NCI-H510A (cell line): ENCODE measurements at places on chromosomes 13 and 19.

DNA sequence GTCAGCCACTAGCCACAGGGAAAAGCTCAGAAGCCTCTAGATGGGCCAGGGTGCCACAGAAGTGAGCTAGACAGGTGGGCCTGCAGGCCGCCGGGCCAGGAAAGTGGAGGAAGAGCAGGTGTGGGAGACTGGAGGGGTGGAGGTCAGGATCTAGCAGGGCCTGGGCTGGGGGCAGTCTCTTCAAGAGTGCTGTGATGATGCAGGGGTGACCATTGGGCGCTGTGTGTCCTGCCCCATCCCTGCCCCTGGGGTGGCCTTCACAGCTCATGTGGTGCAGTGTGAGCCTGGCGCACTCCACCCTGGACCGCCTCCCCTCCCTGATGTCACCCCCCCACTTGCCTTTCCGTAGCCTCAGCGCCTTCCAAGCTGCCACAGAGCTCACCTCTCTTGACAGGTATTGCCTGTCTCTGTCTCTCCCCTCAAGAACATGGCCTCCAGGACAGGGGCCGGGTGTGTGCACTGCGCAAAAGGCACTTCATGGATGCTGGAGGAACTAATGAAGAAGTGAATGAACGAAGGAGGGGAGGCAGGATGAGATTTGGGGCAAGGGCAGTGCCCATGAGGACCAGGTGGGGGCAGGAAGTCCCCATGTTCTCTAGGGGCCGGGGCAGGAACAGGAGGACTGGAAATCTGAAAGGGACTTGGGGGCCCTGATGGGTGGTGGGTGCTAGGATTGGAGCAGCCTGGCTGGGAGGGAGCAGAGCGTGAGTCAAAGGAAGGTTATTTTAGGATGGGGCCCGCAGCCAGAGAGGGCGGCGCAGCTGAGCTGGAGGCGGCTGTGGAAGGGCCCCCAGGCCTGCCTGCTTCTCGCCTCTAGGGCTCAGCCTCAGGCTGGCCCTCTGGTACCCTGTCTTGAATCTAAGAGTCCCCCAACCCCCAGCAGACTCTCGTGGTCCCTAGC lies 6.6 kb downstream of the SSBP4 start:
- no peak for DNase-seq

GRCh38 chr19:52936151-52936953 lies 13.1 kb upstream of the ZNF888 start:
- DNase-seq: no peak

DNA sequence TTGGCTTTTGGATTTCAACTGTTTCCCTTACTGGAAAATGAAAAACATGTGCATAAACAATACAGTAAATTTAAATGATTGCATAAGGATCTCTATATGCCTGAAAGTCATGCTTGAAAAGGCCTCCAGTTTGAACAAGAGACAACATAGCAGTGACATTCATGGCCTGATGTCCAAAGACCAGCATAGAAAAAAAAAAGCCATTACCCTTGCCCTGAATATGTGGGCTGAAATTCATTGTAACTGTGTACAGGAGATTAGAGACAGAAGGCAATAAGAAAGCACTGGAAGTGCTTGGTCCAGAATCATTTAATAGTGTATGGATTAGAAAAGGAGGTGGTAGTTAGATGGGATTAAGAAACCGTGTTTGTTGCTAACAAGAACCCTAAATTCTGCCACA lies 15.4 kb downstream of the MIR17HG start:
- no peak for DNase-seq

GRCh38 chr13:102318233-102318632 lies 83.6 kb downstream of the FGF14 start:
- no peak for DNase-seq

DNA sequence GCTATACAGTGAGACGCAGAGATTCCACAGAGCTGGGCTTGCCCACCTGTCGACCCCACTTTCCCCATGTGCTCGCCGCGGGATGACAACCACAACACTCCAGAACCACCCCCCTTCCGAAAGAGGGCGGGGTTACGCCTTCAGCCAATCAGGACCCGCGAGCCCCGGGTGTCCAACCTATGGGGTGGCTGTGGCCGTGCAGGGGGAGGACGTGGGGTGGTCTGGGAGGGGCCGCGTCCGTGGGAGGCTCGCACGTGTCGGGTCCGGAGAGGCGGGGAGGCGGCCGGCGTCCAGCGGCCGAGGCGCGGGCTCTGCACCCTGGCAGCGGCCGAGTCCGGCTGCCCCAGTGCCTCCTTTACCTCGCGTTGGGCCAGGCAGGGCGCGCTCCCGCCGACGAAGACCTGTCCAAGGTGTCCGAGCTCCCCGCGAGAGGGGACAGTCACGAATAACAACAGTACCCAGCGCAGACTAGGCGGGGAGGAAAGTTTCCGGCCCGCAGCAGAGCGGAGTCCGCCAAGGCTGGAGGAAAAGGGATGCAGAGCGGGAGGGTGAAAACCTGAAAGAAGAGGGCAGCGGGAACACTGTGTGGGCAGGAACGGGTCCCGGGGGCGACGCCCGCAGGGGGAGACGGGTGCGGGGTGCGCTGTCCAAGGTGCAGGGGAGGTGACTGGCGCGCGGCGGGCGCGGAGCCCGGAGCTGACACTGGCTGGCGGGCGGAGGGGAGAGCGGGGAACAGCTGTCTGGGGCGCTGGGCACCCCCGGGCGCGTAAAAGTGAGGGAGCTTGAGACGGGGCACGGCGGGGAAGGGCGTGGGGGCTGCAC lies 911 bp downstream of the ENOX1 start:
- no peak for DNase-seq

GRCh38 chr13:39044536-39044935 lies 6.3 kb downstream of the NHLRC3 start:
- DNase-seq: no peak

GRCh38 chr19:9078651-9079050 lies 8.2 kb upstream of the OR1M1 start:
- DNase-seq: no peak

DNA sequence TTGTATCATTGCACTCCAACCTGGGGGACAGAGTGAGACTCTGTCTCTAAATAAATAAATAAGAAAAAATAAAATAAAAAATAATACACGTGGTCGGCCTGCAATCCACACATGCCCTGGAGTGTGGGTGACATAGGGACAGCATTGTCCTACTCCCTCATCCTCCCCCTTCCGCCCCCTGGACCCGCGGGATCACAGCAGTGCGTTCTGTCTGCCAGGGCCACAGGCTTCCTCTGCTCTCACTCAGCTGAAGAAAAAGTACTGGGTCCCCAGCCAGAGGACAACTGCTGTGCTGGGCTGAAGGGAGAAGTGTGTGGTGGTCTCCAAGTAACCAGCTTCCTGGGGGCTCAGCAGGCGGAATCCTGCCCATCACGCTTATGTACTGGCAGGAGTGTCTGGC lies 6.3 kb downstream of the BCAT2 start:
- DNase-seq: no peak
